ENCODE measurements at places on chromosomes 12 and 14.

GRCh38 chr12:62301080-62301798 lies 41.0 kb downstream of the USP15 start:
- DNase-seq: no peak

DNA sequence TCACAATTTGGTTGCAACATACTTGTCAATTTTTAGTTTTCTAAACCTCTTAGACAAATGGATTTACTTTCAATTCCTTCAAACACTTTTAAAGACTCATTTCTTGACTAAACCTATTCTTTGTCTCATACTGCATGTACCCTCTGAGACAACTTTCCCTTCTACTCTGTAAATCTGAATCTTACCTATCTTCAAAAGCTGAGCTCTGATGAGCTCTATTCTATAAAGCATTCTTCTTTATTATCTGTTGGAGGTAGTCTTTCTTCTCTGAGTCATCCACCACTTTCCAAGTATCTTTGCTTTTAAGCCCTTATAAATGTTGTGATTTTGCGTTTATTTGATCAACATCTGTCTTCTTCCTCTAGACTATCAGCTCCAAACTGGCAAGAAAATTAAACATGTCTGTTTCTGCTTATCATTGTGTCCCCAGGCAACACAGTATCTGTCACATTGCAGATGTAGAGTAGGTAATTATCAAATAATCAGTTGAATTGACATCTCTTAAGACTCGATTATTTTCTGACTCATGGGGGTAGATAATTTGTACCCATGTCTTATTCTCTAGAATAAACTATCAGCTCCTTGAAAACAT lies 265.6 kb upstream of the FAR2 start:
- DNase-seq: no peak

- peak; percentile 17 for DNase-seq
These were observed 481 bp downstream of the MAX start for GRCh38 chr14:65101631-65102440.

GRCh38 chr12:69868695-69869094 lies 43.7 kb downstream of the MYRFL start:
- DNase-seq: no peak

DNA sequence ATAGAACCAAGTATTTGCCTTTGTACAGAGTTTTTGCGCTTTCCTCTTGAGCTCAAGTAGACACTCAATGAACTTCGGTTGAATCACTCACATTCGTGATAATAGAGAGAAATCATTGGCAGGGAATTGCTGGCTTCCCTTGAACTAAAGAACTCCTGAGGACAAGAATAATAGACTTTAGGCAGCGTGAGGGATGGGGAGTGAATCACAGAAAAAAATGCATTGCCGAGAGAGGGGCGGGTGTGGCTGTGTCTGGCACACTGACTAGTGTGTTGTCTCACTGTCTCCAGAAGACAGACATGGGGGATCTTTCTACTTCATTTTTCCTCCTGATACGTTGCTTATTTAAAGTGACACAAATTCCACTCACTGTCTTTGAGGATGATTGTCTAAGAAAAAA lies 805.2 kb downstream of the BCL11B start:
- no peak for DNase-seq

DNA sequence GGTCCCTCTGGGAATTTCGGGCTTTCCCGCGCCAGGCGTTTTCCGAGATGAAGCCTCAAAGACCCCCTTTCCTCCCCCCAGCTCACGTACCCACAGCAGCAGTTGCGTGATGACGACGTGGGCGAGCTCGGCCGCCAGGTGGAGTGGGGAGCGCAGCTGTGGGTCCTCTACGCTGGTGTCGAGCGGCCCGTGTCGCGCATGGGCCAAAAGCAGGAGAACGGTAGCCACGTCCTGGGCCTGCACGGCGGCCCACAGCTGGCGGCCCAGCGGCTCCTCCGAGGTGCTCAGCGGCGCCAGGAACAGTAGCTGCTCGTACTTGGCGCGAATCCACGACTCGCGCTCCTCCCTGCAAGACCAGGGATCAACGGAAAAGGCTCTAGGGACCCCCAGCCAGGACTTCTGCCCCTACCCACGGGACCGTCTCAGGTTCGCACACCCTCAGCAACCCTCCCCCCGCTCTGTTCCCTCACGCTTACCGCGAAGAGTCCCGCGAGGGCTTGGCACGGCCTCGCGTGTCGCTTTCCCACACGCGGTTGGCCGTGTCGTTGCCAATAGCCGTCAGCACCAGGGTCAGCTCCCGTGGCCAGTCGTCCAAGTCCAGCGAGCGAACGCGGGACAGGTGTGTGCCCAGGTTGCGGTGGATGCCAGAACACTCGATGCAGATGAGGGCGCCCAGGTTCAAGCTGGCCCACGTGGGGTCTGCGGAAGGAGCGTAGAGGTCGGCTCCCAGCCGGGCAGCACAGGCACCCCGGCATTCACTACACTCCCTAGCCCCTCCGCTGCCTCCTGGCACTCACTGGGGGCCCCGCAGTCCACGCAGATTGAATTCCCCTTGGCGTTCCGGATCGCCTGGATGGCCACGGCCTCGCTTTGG lies 11.4 kb downstream of the AGAP2 start:
- DNase-seq: no peak

GRCh38 chr12:65586796-65587195 lies 237.5 kb upstream of the HMGA2 start:
- DNase-seq: no peak

GRCh38 chr14:43140453-43140852 lies 1366.6 kb downstream of the FSCB start:
- no peak for DNase-seq

DNA sequence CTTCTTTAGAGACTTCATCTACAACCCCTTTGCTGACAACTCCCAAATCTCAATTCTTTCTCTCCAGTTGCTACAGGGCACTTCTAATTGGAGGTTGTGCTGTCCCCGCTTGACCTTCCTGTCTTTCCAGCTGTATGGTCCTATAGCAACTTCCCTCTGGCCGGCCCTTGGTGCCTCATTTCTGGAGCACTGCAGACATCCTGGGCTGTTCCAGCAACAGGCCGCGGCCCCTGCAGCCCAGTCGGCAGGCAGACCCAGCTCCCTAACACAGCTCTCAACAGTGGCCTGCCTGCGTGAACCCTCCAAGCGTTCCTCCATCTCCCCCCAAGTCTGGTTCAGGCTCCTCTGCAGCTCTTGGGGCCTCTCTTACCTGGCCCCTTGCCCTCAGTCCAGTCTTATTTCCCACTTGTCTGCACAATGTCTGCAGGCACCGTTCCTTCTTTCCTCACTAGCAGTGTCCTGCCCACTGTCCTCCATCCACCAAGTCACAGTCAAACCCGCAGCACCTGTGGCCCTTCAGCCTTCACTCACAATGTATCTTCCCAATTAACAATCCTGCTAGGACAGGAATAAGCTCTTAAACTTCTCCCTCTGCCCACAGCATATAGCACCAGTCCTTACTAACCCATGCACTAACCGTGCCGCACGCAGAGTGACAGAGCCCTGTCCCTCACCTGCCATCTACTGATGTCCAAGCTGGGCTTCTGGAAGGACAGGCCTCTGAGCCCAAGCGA lies 1.6 kb upstream of the EML1 start:
- DNase-seq: no peak

- DNase-seq: no peak
These were observed 234.0 kb downstream of the ADAMTS20 start for GRCh38 chr12:43318021-43318420.

GRCh38 chr12:103780093-103780440 lies 61.0 kb downstream of the NT5DC3 start:
- no peak for DNase-seq

DNA sequence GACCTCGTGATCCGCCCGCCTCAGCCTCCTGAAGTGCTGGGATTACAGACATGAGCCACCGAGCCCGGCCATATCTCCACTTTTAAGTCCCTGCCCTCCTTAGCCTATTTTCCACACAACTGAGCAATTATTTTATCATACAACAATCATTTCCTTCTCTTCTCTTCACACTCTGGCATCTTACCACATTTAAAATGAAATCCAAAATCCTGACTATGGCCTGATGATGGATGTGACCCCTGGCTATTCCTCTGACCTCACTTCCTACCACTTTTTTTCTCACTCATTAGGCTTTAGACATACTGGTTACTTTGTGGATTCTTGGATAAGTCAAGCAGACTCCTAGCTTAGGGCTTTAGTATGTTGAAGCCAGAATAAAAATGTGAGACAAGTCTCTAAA lies 21.9 kb upstream of the EID3 start:
- no peak for DNase-seq

- DNase-seq: no peak
These were observed 118.9 kb downstream of the VEZT start for GRCh38 chr12:95336387-95337067.

- no peak for DNase-seq
These were observed 18.4 kb upstream of the C14orf180 start for GRCh38 chr14:104561124-104561557.

DNA sequence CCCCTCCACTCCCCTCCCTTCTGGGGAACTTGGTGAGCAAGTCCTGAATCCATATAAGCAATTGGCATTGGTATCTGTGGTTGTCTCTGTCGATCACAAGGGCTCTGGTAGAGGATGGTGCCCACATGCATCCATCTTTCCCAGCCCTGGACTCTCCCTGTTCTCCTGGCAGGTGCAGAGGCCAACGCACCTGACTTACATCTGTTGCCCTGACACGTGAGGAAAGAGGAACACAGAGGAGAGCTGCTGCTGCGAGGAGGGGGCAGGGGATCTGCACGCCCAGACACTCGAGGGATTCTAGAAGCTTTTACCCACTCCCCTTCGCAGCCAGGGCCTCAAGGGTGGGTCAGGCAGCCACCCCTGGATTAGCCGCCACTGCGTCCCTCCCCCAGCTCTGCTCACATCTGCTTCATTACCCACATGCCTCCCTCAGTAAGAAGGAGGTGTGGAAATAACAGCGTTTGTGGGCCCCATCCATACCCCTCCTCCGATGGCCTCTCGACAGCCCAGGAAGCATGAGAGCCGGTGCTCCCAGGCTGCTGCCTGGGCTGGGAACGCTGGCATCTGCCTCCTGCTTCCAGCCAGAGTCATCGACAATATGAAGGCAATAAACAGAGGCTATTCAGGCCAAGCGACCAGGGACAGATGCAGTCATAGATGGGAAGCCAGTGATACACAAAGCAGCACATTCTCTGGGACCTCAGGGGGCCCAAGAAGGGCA lies 56.5 kb downstream of the KDM2B start:
- DNase-seq: no peak

DNA sequence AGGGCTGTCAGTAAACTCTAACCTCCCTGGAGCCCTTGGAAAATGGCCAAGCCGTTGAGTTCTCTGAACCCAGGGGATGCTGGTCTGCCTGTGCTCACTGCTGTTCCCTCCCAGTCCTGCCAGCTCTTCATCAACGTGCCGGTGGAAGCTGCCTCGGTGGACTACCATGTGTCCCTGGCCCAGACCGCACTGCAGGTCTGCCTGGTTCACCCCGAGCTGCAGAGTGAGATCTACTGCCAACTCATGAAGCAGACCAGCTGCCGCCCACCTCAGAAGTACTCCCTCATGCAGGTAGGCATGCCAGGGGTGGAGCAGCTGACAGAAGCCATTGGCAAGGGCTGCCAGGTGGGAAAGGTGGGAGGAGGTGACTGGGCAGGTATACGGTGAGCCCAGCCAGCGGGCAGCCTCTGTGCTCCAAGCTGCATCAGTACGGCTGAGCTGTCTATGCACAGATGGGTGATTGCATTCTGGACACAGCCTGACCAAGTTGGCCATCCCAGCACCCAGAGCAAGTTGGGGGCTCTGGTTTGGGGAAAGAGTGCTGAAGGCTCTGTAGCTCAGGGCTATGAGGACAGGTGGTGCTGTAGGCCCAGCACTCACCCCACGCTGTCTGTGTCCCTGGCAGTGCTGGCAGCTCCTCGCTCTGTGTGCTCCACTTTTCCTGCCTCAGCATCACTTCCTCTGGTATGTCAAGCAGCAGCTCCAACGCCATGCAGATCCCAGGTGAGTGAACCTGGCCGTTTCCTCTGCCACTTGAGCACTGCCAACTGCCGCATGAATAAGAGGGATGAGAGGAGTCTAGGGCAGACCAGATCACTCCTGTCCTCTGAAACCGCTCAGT lies 21.9 kb downstream of the PIGH start:
- DNase-seq: no peak

- no peak for DNase-seq
These were observed 23.3 kb upstream of the MARK3 start for GRCh38 chr14:103361867-103362266.

- no peak for DNase-seq
These were observed 85.0 kb downstream of the CRADD start for GRCh38 chr12:93762059-93762719.

DNA sequence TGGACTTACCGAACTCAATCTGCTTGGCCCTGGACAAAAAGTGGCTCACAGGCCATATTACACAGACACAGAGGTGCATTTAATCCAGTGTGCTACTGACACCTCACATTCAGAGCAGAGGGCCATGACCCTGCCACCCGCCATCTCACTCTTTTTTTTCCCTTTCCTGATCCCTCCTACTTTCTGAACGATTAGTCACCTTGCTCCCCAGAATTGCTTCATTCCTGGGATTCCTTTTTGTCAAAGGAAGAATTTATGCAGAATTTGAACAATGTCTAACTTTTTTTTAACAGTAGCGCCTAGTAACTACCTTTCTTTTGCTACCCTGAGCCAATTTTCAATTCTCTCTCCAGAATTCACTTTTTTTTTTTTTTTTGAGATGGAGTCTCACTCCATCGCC lies 4.6 kb downstream of the PKP2 start:
- DNase-seq: no peak

DNA sequence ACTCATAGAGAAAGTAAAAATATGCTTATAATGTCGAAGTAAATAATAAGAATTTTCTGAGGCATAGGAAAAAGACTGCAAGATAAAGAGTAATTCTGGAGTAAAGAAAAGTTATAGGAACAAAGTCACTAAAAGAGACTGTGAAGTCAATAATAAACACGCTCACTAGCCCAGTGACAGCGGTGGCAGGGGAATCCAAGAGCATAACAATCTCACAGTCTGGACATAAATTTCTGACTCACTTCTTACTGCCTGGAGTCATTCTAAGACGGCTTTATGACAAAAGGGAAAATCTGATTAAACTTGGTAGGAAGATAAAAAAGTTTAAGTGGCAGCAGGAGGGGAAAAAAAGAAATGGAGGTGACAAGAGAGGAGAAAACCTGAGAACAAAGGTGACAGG lies 56.4 kb upstream of the GRIP1 start:
- DNase-seq: no peak

- no peak for DNase-seq
These were observed 387.2 kb downstream of the BMP4 start for GRCh38 chr14:53569446-53569845.

- DNase-seq: no peak
These were observed 391.9 kb downstream of the GALC start for GRCh38 chr14:87601036-87601435.

DNA sequence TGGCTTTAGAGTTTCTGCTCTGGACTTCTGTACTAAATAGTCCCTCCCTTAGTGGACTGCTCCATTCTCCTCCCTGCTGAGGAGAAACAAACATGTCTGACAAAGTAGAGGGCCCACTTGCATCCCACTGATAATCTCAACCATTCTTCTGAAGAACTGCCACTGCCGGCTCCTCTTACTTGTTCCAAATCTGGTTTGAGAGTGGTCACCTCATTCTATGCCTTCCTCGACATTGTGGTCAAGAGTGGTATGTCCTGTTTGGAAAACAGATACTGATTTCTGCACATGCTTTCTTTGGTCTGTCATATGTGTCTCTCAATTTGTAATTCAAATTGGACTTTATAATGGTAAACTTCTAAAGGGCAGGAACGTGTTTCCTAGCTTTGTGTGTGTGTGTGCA lies 36.3 kb upstream of the PLEKHA5 start:
- DNase-seq: no peak

All from effector memory CD8-positive, alpha-beta T cell (primary cell).